ENCODE measurements at places on chromosomes 6 and 20. TPM values are rescaled to one million over a fixed set of nuclear protein-coding genes. Genes with fewer than 3 reads are reported as not detected.
A peak's percentile ranks its signal among the peaks of the same experiment; 100 is the strongest.

Gene PHACTR1
- 2.7 TPM for total RNA-seq

Gene SLC17A2
- not detected for total RNA-seq

Gene IL20RA
- 11.6 TPM for total RNA-seq

Gene ZBTB46
- 5.7 TPM for total RNA-seq

Gene PDYN
- total RNA-seq, result not detected

Gene TCF21
- total RNA-seq, result 9.6 TPM

Gene GFOD1
- total RNA-seq, result 13.2 TPM

Gene IP6K3
- 0.96 TPM for total RNA-seq

Gene KAT14
- total RNA-seq, result 13.0 TPM

Gene SLC22A3
- total RNA-seq, result 1.6 TPM

Gene COL9A3
- total RNA-seq, result 12.4 TPM

Gene FAM217A
- not detected for total RNA-seq

- DNase-seq, result no peak
Measured at GRCh38 chr6:130138116-130138908, 84.4 kb downstream of the SAMD3 start.

GRCh38 chr6:95548188-95548786 is 29.0 kb upstream of the MANEA start:
- no peak for DNase-seq

- DNase-seq, result no peak
Measured at GRCh38 chr6:44829836-44830235, 442.3 kb downstream of the CDC5L start.

GRCh38 chr20:3560578-3560977 is 89.8 kb downstream of the ATRN start:
- no peak for DNase-seq

DNA sequence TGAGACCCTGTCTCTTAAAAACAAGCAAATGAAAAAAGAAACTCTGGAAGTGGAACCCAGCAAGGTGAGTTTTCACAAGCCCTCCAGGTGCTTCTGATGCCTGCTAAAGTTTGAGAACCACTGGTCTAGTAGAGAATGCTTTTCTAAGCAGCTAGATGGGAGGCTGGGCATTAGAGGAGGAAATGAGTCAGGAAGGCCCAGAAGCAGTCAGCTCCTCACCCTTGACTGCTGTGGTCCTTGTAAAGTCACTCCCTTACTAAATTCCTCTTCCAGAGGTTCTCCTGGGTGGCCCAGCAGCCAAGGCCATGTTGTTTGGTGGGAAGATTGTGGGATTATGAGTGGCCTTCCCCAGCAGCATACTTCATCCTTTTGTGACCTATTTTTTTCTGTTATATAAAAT is 52.0 kb upstream of the FYN start:
- DNase-seq, result no peak

DNA sequence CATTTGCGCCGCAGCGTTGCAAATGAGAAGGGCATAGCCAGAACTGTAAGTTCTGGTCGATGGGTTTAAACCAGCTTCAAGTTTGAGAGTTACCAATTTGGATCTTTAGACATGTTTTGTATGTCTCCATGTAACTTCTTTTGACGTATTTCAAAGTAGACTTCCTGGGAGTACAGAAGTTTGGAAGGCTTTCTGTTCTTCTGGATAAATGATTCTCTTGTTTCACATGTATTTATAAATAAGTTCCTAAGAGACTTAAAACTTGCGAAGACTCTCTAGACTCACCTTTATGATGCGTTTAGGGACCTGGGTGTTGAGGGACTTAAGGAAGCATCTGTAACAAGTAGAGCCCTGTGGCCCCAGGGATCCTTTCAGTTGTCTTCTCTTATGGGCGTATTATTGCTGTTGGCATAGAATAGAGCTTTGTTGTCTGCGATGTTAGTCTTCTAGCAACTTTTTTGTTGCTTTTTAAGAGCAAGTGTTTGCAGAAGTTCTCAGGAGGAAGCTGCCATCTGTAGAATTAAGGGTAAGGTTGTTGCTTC is 1.3 kb downstream of the CDYL start:
- DNase-seq, result no peak

DNA sequence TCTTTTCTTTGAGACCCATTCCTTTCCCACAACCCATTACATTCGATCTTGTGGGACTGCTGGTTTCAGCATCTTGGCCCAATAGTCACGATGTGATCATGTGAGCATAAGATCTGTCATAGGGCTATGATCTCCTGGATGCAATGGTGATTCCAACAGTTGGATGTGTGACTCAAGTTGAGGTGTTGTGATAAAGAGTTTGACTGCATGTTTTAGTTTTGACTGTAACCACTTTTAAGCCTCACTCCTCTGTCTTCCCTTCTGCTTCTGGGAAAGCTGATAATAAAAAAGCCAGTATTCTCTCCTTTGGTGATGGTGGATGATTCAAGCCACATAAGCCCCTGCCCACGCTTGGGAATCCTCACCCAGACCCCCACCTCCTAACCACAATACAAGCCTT is 117.0 kb upstream of the ASCC3 start:
- no peak for DNase-seq

GRCh38 chr20:40536808-40537207 is 152.2 kb downstream of the MAFB start:
- no peak for DNase-seq

DNA sequence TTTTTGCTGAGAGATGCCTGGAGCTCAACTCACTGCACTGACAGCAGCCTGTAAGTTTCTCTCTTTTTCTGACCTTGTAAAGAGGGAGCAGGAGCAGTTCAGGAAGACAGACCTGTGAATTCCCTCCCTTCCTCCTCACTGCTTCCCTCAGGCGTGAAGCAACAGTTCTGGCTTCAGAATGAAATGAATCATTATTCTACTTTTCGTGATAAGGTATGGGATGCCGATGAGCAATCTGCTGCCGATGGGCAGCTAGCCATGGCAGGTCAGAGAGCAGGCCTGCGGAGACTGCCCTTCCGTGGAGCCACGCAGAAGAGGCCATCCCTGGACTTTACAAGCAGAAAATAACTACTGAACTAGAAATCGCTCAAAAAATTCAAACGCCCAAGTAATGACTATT is 426.5 kb upstream of the RNF217 start:
- no peak for DNase-seq

DNA sequence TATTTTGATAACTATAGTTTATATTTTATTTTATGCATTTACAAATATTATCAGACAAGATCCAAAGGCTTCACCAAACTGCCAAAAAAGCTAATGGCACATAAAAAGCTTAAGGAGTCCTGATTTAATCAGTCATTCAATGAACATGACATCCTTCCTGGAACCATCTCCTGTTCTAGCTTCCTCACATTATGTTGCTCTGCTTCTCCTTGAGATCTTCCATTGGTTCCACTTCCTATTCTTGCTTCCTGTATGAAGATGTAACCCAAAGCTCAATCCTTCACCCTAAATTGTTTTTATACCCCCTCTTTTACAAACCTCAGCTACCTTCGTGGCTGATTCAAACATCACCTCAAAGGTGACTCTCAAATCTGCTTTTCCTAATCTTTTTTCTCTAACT is 4.5 kb upstream of the BRD2 start:
- no peak for DNase-seq

DNA sequence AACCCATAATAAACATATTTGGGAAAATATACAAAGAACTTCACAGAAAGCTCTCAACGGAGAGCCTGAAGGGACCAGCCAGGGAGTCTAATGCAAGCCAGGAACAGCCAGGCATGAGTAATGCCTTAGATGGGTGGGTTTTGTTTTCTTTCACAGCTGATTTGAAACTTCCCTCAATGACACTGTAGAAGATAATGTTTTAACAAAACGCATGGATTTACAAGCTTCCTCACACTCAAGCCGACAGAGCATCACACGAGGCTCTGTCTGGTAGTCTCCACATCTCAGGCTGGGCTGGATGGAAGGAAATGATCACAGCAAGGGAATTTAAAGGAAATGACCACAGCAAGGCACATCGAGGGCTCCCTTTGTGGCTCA is 113.9 kb downstream of the GMPR start:
- no peak for DNase-seq

GRCh38 chr20:1965520-1966351 is 28.1 kb downstream of the PDYN start:
- DNase-seq, result peak; percentile 75

- DNase-seq, result no peak
Measured at GRCh38 chr6:2508071-2508470, 242.7 kb downstream of the MYLK4 start.

GRCh38 chr6:1337791-1338190 is 25.9 kb downstream of the FOXQ1 start:
- DNase-seq, result no peak

DNA sequence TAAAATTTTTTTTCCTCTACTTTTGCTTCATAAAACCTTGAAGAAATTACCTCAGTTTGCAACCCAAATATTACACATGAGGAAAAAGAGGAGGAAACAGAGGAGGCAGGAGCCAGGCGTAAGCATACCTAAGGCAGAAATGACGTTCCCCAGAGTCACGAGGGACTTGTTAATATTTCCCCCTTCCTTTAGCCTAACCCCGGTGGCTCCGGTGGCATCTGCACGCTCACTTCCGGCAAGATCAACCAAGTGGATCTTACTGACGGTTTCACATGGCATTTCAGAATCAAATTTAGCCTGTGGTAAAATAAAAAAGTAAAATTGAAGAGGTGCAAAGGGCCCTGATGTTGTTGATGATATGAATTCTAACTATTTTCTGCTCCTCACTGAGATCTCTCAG is 67.4 kb downstream of the KIF16B start:
- no peak for DNase-seq

GRCh38 chr6:167648501-167649278 is 178.0 kb upstream of the AFDN start:
- DNase-seq, result no peak

DNA sequence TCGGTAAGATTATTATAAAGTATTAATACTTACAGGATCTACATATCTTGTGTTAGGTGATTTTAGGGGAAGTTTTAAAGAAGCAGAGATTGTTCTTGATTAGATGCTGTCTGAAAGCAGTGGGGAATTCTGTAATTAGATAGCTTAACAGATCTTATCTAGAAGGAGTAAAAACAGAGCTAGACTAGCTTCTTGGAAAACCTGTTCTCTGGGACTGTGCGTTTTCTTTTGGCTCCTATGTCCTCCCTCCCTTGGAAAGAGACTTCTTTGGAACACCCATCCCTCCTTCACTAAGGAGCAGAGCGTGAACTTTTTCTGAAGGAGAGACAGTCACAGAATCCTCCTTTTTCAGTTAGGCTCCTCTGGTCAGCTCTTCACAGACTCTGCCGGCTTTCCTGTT is 83.5 kb upstream of the ZNF184 start:
- no peak for DNase-seq

GRCh38 chr6:52515219-52515960 is 61.5 kb downstream of the TRAM2 start:
- no peak for DNase-seq

DNA sequence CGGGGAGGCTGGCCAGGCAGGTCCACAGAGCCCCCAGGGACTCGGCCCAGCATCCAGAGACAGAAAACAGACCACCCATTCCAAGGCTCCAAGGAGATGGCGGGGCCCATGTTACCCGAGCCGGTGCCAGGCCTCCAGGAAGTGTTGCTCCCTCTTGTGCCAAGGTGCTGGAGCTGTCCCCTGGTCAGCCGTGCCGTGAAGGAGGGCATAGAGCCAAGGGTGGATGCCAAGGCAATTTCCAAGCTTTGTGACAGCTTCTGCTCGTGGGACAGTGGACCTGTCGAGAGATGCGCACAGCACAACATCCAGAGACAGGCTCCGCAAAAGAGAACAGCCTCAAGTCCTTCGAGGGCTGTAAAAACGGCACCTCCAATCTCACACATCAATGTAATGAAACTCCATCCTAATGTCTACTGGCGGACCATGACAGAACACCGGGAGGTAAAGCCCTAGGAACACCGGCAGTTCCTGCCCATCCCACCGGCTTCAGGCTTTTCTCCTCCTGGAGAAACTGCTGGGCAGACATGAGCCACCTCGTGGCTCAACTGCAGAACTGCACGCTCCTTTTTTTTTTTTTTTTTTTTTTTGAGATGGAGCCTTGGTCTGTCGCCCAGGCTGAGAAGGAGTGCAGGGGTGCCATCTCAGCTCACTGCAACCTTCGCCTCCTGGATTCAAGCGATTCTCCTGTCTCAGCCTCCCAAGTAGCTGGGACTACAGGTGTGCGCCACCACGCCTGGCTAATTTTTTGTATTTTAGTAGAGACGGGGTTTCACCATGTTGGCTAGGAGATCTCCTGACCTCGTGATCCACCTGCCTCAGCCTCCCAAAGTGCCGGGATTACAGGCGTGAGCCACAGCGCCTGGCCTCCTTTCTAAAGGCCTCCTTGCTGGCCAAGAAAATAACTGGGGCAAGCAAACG is 30.9 kb upstream of the AVP start:
- DNase-seq, result no peak

DNA sequence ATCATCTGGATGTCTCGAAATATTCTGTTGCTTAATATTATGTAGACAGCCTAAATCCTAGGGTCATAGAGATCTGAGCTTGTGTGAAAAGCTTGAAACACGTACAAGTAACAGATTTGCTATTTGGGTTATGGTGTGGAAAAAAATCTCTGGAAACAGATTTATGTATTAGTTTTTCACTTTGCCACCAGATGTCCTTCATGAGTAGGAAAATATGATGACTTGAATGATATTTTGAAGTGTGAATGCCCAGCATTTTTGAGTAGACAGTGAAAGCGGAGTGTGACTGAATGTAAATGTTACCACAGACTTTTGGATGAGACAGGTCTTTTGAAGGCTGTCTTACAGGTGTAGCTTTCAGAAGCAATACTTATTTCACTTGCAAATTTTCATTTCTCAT is 4.2 kb upstream of the BMP6 start:
- no peak for DNase-seq

GRCh38 chr20:58837717-58838116 is 13.0 kb downstream of the GNAS-AS1 start:
- no peak for DNase-seq

DNA sequence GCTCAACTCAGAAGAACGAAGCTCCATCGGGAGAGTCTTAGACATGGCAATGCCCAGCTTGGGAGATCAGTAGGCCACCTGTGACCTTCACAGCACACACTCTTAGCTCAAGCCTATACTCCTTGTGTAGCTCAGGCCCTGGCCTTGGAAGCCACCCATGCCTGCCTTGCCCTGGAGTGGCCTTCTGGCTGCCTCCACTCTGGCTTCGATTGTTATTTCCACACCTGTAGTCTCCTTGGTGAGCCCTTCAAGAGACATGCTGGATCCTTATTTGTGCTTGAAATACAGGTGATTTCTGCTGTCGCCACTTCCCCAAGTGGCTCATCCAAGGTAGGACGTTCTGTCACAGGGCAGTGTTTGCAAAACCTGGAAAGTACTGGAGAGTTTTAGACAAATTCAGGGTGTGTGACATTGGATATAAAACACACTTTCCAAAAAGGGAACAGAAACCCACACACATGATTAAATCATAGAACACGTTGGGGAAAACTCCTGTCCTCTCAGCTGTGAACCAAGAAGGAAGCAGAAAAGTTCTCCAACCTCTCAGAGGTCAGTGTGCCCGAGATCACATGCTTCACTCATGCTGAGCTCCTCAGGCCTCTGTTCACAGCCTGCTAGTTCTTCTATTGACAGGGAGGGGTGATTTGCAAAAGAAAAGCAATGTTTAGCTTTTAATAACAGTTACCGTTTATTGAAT is 391.8 kb downstream of the CDC5L start:
- DNase-seq, result no peak

- no peak for DNase-seq
Measured at GRCh38 chr6:20644667-20645370, 110.6 kb downstream of the CDKAL1 start.
